ENCODE measurements at places on chromosomes 7 and 10. TPM values are rescaled to one million over a fixed set of nuclear protein-coding genes. Genes with fewer than 3 reads are reported as not detected.

The CYP3A4 gene
- 0.11 TPM for total RNA-seq

DNA sequence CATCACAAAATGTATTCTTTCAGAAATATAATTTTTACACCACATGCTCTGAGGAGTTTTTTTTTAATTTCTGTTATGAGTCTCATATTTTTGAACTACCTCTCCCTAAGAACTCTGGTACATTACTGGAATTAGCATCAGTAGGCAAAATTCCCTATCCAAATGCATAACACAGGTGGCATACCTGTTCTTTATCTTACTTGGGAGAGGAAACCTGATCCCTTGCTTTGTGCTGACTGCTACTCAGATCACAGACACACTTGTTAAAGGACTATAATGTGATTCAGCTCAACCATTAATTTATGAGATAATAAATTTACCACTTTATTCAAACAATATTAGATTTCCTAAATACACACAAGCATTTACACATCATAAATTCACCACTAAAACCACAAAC lies 617.2 kb downstream of the GRM8 start:
- no peak overlapping the region for H3K4me3 ChIP-seq
- no peaks in the 10 kb centered on the region for H3K4me1 ChIP-seq

- H3K27me3 ChIP-seq, result no peaks in the 10 kb centered on the region
- H3K4me3 ChIP-seq, result no peak overlapping the region
- H3K27ac ChIP-seq, result no peak overlapping the region
- H3K4me1 ChIP-seq, result peaks cover 4% of the 10 kb centered on the region
- H3K36me3 ChIP-seq, result 0 out of 2 replicates have a peak, but pooled peaks cover 3% of the 10 kb centered on the region
- DNase-seq, result no peak
Observed at GRCh38 chr10:122983898-122984297, 3.7 kb downstream of the PSTK start.

- no peaks in the 10 kb centered on the region for H3K4me1 ChIP-seq
- H3K4me3 ChIP-seq, result no peak overlapping the region
- DNase-seq, result no peak
- no peaks in the 10 kb centered on the region for H3K36me3 ChIP-seq
- no peak overlapping the region for H3K27ac ChIP-seq
Observed at GRCh38 chr7:131508754-131509486, 47.5 kb downstream of the PODXL start.

- peaks cover 43% of the 10 kb centered on the region for H3K4me1 ChIP-seq
- H3K27ac ChIP-seq, result peak overlapping the region; percentile 98
- H3K4me3 ChIP-seq, result peak overlapping the region; percentile 54
- no peaks in the 10 kb centered on the region for H3K27me3 ChIP-seq
Observed at GRCh38 chr7:70763961-70764691, 367.8 kb upstream of the GALNT17 start.

The SPDYE9 gene
- not detected for total RNA-seq

- H3K27ac ChIP-seq, result no peak overlapping the region
- no peaks in the 10 kb centered on the region for H3K27me3 ChIP-seq
- no peak for DNase-seq
- no peaks in the 10 kb centered on the region for H3K36me3 ChIP-seq
Observed at GRCh38 chr10:130721971-130722370, 585.8 kb downstream of the GLRX3 start.

The ABCB1 gene
- total RNA-seq, result 2.5 TPM

DNA sequence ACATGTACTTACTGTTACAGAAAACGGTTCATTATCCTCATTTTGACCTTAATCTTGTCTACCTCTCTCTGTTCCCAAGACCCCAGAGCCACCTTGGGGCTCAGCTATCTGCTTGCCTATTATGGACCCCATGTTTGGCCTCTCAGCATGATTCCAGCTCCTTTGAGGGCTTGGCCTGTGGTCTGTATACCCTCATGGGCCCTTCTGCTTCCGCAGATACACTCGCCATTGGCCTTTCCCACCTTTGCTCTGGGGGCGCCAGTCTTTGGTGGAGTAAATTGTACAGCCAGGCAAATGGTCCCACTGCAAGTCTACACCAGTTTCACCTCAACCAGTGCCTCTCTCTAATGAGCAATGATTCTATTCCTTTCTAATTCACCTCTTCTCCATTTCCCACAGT lies 109.2 kb upstream of the ZNF746 start:
- no peaks in the 10 kb centered on the region for H3K4me1 ChIP-seq
- no peak overlapping the region for H3K4me3 ChIP-seq
- DNase-seq, result no peak
- H3K27me3 ChIP-seq, result no peaks in the 10 kb centered on the region
- H3K27ac ChIP-seq, result no peak overlapping the region
- peaks cover 12% of the 10 kb centered on the region for H3K36me3 ChIP-seq

DNA sequence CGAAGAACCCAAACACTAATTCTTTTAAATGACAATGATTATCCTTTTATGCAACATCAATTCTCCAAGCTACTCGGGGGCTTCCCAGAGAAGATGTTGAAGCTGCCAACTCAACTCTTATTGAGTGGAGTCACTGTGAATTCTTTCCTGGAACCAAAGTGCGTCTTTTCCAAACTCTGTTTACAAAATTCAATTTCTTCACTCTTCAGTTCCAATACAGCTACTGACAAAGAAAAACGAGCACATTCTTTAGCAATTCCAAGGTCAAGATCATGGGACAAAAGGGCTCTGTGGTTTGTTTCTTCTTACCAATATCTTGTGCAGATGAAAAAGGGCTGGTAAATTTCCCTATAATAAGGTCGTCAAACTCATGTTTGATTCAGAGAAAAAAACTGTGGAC lies 74.2 kb downstream of the FAS start:
- H3K4me3 ChIP-seq, result no peak overlapping the region
- no peaks in the 10 kb centered on the region for H3K36me3 ChIP-seq
- no peaks in the 10 kb centered on the region for H3K27me3 ChIP-seq
- no peaks in the 10 kb centered on the region for H3K4me1 ChIP-seq
- H3K27ac ChIP-seq, result no peak overlapping the region

DNA sequence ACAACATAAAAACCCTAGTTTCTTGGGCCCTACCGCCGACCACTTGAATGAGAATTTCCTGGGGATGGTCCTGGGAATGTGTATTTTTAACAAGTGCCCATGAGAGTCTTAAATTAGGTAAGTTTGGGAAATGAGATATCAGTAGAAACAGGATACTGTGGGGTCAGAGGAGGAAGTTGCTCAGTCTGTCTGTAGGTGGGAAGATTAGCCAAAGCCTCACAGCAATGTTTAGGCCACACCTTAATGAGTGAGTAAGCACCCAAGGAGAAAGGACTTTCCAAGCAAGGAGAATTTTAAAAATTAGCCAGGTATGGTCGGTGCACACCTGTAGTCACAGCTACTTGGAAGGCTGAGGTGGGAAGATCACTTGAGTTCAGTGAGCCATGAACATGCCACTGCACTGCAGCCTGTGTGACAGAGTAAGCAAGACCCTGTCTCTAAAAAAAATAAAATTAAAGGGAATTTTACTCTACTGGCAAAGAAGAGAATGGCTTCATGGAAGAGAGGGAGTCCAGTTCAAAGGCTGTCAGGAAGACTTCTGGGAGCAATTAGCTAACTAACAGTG lies 31.9 kb downstream of the PAPSS2 start:
- no peak overlapping the region for H3K27ac ChIP-seq
- no peak overlapping the region for H3K4me3 ChIP-seq
- no peaks in the 10 kb centered on the region for H3K27me3 ChIP-seq
- H3K36me3 ChIP-seq, result no peaks in the 10 kb centered on the region
- H3K4me1 ChIP-seq, result no peaks in the 10 kb centered on the region

- H3K36me3 ChIP-seq, result no peaks in the 10 kb centered on the region
- DNase-seq, result no peak
- H3K27me3 ChIP-seq, result no peaks in the 10 kb centered on the region
- no peak overlapping the region for H3K4me3 ChIP-seq
- H3K4me1 ChIP-seq, result peaks cover 11% of the 10 kb centered on the region
Observed at GRCh38 chr7:36119005-36119706, 33.9 kb upstream of the EEPD1 start.

DNA sequence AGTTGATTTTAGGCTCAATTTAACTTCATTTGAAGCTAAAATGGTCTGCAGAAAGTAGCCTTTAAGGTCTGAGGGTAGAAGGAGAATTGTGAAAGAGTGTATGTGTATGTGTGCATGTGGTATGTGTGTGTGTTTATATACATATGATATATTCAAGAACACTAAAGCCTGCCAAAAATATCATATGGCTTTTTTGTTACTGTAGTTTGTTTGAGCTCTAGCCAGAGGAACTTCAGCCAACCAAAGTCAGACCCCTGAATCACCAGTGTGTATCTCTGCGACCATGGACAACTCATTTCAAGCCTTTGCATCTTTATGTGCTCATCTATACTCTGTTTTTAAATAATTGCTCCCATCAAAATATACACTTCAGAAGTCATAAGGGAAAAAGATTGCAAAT lies 58.4 kb upstream of the HDAC9 start:
- DNase-seq, result no peak
- H3K4me3 ChIP-seq, result no peak overlapping the region
- no peaks in the 10 kb centered on the region for H3K27me3 ChIP-seq
- no peaks in the 10 kb centered on the region for H3K36me3 ChIP-seq
- no peak overlapping the region for H3K27ac ChIP-seq

DNA sequence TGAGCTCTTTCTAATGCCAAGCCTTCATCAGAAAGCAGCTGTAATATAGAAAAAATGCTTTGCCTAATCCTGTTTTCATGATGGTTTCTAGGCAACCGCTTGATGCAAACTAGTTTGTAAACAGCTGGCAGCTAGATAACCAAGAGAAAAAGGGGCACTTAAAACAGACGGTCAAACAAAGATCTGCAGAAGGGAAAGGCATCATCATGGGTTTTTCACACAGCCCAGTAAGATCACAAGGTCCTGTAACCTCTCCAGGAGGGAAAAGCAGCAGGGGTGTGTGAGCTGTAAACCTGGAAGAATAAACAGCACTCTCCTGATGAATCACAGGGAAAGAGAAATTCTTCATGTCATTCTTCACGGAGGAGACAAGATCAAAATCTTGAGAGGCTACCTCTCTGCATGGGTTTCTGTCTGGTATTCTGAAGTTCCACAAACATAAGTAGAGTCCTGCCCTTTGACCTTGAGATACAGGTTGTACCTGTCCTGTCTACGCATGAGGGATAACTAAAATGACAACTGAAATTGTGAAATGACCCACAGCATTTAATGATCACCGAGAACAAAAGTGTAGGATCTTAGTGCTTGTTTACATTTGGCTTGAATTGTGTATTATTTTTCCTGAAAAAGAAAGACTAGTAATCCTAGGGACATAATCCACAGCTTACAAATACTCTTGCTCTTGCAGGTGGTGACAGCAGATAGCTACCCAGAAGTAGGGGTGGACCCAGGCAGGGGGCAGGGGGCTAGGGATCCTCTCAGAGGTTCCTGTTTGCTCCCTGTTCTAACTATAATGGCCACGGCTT lies 48.0 kb downstream of the CREB3L2 start:
- H3K36me3 ChIP-seq, result peaks cover 3% of the 10 kb centered on the region
- DNase-seq, result no peak
- no peaks in the 10 kb centered on the region for H3K27me3 ChIP-seq
- H3K27ac ChIP-seq, result no peak overlapping the region
- peaks cover 14% of the 10 kb centered on the region for H3K4me1 ChIP-seq

GRCh38 chr7:126228356-126229061 lies 1024.2 kb downstream of the GRM8 start:
- no peaks in the 10 kb centered on the region for H3K4me1 ChIP-seq
- H3K4me3 ChIP-seq, result no peak overlapping the region
- H3K27me3 ChIP-seq, result no peaks in the 10 kb centered on the region
- H3K36me3 ChIP-seq, result no peaks in the 10 kb centered on the region

DNA sequence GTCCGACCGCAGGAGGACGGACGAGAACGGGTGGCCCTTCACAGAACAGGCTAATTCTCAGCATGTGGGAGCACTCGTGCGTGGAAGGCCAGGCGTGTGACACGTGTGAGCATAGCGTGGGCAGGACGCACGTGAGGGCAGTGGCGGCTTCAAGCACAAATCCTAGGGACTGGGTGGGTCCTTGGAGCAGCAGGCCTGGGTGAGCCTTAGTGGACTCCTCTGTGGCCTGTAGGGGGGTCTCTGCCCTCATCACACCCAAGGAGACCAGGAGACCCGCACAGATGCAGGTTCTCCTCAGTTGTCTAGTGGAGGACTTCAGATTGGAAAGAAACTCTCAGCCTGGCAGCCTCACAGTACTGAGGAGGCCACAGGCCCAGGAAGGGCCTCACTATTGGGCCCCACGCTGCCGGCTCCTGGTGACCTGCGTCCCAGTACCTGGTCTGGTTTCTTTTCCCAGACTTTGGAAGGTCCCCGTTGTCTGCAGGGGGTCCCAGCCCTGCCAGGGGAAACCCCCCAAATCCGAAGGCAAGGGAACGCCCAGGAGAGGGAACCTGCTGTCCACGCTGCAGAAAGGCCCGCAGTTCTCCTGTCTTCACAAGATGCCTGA lies 49.1 kb upstream of the FAM20C start:
- no peaks in the 10 kb centered on the region for H3K36me3 ChIP-seq
- H3K4me1 ChIP-seq, result peaks cover 9% of the 10 kb centered on the region
- no peak overlapping the region for H3K4me3 ChIP-seq
- no peaks in the 10 kb centered on the region for H3K27me3 ChIP-seq
- H3K27ac ChIP-seq, result no peak overlapping the region

DNA sequence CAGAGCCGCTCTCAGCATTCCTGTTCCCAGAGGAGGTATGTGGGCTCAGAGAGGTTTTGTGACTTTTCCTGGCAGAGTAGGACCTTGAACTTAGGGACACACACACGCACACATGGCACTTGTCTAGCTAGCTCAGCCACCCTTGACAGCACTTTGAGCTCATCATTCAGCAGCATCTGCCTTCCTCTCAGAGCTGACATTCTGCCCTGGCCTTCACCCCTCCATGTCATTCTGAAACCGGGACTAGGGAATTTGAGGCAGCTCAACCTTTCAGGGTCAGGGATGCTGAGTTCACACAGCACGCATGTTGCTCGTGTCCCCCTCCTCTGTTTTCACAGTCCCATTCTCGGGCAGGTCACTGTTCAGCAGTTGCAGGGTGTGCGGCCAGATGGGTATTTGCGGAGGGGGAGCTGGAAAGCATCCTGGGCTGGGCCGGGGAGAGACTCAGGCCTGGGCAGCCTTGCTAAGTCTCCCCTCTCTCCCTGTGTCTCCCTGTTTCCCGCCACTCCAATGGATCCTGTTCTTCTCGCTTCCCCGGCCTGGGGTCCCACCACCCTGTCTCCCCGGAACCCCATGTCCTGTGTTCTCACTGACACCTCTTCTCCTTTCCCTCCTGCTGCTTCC lies 78.0 kb downstream of the COL13A1 start:
- H3K4me3 ChIP-seq, result no peak overlapping the region
- H3K27ac ChIP-seq, result no peak overlapping the region
- no peaks in the 10 kb centered on the region for H3K4me1 ChIP-seq
- H3K36me3 ChIP-seq, result no peaks in the 10 kb centered on the region
- no peak for DNase-seq

DNA sequence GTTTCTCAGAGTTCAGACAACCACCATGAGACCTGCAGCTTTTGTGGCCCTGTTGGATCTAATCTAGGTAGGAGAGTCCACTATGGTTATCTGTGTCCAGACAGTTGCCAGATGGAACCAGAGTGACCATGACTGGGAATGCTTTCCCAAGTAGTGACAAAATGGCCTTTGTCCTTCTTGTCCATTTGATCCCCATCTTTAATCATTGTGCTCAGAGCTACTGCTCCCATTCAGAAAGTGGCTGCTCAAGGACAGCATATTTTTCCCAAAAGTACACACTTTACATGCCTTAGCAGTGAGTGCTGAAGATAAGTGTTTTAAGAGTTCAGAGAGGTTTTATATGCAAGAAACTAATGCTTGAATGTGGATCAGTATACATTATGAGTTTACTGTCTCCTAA lies 5.4 kb upstream of the ACSM6 start:
- H3K4me3 ChIP-seq, result no peak overlapping the region
- H3K27ac ChIP-seq, result no peak overlapping the region
- no peaks in the 10 kb centered on the region for H3K36me3 ChIP-seq
- DNase-seq, result no peak
- no peaks in the 10 kb centered on the region for H3K27me3 ChIP-seq

The PROSER2 gene
- total RNA-seq, result 0.10 TPM

The DENND2A gene
- not detected for total RNA-seq

- H3K36me3 ChIP-seq, result no peaks in the 10 kb centered on the region
- no peaks in the 10 kb centered on the region for H3K4me1 ChIP-seq
- no peaks in the 10 kb centered on the region for H3K27me3 ChIP-seq
- no peak overlapping the region for H3K4me3 ChIP-seq
Observed at GRCh38 chr10:112307358-112308124, 24.3 kb downstream of the TECTB start.
